ENCODE measurements at places on chromosomes 12 and 14.

DNA sequence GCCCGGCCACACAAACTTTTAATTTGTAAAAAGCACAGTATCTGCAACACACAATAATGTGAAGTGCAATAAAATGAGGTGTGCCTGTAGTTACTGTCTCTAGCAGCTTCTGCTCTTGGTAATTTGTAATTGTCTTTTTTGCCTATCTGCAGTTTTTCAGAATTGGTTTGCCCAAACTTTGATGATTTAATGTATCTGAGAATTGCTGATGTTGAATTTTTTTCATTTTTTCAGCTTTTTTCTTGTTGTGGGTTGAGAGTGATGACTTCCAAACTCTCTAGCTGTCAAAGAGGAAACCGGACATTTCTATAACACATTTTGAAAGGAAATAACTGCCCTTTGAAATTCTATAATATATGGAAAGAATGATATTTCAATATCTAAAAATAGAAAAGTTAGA, 236.9 kb downstream of the RERGL start:
- no peak for DNase-seq

DNA sequence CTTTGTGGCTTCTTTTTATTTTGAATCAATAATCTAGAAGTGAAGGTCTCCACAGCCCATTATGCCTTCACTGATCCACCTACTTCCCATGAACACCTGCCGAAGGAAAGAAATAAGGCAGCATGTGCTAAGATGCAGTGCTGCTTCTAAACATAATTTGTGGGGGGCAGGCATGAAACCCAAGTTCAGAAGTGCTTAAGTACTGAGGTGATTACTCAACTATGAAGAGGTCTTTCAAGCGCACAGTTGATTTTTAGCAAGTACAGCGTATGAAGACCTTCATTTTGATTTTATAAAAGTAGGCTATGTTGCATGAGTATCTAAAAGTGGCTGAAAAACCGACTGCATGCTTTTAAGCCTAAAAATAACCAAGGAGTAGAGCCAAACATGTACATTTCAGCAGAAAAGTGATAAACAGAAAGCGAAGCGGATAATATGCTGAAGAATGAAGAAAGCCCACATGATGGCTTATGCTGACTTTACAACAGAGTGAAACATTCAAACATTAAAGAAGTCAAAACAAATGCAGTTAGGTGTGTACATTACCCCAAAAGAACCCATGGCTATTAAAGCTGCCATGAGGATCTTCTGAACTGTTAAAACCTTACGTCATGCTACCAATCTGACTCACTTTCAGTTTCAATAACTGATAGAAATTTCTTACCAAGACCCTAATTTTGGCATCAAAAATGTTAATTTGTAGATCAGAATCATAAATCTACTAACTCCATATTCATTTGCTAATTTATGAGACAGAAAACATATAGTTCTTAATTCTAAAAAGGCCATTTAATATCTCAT, 29.3 kb downstream of the KICS2 start:
- DNase-seq = no peak

DNA sequence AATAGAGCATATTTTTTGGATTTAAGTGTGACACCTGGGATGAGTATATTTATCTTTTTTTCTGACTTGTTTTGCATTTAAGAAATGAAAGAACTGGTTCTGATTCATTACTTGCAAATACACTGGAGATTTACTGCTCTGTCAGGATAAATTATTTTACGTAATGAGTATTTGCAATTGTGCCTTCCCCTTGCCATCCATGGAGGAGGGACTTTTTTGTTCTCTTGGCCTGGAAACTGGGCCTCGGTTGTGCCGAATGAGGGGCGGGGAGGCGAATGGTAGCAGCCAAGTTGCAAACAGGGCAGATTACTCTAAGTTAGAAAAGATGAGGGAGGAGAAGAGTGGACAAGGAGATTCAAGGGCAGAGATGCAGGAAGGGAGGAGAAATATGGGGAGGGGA, 308.7 kb downstream of the ATP23 start:
- no peak for DNase-seq

- no peak for DNase-seq
Observed at GRCh38 chr12:33710548-33710947, 270.9 kb upstream of the SYT10 start.

GRCh38 chr14:103401223-103402214, 16.3 kb downstream of the MARK3 start:
- peak; percentile 9 for DNase-seq

DNA sequence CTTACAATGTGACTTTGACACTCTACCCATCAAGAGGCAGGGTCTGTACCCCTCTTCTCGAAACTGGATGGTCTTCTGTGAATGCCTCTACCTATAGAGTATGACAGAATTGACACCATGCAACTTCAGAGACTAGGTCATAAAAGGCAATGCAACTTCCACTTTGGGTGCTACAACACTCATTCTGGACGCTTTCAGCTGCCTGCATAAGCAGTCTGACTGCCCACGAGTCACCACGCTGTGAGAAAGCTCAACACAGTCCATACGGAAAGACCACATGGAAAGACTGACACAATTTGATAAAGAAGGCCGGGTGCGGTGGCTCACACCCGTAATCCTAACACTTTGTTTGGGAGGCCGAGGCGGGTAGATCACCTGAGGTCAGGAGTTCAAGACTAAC, 14.9 kb downstream of the SLC7A7 start:
- no peak for DNase-seq

DNA sequence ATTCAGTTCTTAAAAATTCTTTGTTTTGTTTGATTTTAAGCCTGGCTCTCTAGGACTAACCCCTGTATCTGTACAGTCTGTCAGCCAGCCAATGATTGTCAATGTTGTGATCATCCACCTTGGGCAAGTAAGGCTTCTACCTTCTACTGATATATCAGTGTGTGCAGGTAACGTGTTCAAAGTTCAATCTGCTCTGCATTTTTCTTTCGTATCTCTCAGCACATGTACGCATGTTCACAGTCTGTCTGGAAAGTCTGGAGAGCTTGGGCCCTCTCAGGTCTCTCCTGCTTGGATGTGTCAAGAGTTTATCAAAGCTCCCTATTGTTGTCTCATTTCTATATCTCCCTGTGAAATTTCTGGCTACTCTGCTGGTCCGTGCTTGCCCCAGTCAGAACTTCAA, 138.6 kb upstream of the VRK1 start:
- DNase-seq = no peak

GRCh38 chr14:39469094-39469710, 37.0 kb upstream of the FBXO33 start:
- peak; percentile 2 for DNase-seq

All from CD4-positive, alpha-beta T cell treated with Interleukin-6 at 100 ng/mL for 8 hours (primary cell).